ENCODE measurements at places on chromosomes 6 and 20.
A peak's percentile ranks its signal among the peaks of the same experiment; 100 is the strongest.

DNA sequence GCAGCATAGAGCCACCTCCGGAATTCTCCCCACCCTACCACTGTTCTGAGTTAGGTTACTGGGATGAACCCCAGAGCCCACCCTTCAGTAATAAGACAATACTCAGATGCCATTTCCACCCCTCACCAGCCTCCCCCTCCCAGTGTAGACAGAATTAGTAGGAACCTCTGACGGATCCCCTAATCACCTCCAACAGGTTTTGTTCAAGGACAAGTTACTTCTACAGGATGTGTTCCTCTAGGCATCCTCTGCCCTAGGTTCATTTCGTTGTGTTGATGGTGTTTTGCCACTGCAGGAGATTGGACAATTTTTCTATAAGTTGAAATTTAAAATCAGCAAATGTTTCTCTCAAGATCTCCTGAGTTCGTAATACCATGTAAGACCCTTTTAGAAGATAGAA lies 22.8 kb downstream of the PLEKHG1 start:
- DNase-seq: no peak

DNA sequence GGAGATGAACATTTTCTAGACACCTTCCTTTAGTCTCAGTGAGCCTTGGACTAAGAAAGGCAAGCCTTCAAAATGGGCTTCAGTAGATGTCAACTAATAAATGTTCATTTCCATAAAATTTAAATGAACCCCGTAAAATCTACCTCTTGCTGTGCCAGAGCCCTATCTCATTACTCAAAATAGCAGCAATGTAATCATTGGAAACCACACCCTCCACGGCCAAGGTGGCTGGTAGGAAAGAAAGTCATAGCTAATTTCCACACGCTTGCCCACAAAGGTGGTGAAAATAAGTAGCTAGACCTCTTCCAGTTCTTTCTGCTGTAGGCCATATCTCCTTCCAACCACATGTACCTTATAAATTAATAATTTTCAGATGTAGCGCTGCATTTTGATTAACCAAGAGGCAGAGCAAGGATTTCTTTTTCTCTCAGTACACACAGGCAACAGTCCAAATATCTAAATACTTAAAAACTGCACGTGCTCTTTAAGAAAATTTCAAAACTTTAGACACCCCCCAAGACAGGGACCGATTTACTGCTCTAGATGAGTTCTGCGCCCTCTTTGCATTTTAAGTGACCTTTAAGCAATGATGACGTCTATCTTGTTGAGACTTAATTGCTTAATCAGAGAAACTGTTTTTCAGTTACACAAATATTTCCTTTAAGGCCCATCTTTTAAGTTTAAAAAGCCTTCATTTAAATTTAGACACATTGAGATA lies 290.8 kb downstream of the ZNF217 start:
- DNase-seq: no peak

DNA sequence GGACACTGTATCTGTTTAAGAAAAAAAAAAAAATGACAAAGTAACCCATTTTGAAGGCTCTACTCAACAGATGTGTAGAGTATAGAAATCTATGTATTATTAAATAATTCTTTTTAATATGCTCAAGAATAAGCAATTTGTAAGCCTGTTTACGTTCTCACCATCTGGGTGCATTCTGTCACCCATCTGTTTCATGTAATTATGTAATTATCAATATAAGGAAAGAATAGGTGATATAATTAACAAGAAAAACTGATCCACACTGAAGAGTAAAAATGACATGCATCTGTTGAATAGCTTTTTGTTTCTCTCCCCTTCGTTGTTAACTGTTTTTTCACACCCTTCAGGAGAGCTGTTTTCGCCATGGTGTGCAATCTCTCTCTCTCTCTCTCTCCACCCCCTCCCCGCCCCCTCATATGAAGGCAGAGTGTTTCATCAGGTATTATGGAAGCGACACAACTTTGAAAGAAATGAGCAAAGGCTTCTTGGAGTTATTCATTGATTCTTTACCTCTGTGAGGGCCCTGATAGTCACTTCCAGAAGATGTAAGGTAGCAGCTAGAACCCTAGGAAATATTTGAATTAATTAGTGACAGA lies 154.3 kb upstream of the INSM1 start:
- DNase-seq: no peak

- peak; percentile 70 for DNase-seq
Measured at GRCh38 chr20:43938932-43939761, 24.5 kb downstream of the TOX2 start.

- DNase-seq: no peak
Measured at GRCh38 chr6:75946146-75946831, 126.2 kb downstream of the IMPG1 start.

DNA sequence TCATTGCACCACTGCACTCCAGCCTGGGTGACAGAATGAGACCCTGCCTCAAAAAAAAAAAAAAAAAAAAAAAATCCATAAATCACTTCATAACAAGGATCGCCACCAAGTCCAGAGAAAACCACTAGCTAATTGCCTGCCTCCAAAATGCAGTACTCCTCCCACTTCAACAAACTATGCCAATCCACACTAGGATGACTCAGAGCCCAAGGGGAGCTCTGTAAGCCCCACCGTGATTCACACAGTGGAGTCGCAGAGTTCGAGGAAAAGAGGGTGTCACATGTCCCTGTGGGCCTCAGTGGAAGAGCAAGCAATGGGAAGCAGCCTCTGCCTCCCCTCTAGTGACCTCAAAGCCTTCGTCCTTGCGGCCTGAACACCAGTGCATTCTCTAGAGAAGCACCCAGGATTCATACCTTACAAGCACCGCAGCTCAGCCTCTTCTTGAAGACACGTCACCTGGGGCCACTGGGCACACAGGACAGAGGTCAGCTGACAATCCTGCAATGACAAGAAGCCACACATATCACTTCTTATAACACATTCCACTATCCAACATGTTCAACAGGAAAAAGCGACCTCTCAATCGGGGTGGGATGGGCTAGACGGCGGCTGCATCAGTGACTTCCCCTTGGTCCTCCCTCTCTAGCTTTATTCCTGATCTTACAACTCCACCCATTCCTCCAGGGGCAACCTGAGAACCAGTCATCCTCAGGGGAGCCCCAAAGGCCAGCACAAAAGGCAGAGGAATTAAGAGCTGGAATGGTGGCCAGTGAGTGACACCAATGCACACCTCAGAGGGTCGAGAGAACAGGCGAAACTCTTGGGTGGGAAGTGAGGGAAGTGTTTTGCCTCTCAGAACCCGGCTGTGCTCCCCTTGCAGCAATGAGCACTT lies 8.9 kb downstream of the SNHG17 start:
- DNase-seq: peak; percentile 87

DNA sequence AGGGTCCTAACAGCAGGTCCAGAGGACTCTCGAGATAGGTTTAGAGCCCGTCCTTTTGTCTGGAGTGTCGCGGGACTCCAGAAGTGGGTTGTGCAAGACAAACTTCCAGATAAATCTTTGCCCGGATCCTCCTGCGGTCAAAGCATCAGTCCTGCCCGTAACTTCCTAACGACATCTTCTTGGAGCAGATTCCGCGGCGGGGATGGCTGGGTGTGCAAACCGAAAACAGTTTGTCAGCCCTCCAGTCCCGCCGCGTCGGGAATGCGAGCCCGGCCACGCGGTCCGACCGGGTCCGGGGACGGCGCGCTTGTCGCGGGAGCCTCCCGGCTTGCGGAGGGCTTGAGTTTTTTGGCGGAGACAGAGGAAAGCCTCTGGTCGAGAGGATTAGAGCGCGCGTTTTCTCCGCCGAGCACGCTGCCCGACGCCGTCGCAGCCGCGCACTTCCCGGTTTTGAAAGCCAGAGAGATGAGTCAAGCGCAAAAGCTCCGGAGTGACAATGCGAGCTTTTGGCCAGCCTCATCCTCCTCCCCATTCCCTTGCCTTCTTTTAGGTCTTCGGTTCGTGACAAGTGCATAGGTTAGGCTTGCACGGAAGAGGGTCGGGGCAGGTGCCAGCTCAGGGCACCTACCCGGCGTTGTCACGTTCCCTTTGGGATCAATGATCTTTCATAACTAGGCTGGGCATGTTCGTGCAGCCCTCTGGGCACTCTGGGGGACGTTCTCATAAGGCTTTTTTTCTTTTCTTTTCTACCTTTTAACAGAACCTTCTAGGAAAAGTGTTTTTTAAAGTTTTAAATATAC lies 91.3 kb upstream of the PRDM1 start:
- DNase-seq: peak; percentile 81

- no peak for DNase-seq
Measured at GRCh38 chr20:54231036-54231435, 23.1 kb downstream of the PFDN4 start.

DNA sequence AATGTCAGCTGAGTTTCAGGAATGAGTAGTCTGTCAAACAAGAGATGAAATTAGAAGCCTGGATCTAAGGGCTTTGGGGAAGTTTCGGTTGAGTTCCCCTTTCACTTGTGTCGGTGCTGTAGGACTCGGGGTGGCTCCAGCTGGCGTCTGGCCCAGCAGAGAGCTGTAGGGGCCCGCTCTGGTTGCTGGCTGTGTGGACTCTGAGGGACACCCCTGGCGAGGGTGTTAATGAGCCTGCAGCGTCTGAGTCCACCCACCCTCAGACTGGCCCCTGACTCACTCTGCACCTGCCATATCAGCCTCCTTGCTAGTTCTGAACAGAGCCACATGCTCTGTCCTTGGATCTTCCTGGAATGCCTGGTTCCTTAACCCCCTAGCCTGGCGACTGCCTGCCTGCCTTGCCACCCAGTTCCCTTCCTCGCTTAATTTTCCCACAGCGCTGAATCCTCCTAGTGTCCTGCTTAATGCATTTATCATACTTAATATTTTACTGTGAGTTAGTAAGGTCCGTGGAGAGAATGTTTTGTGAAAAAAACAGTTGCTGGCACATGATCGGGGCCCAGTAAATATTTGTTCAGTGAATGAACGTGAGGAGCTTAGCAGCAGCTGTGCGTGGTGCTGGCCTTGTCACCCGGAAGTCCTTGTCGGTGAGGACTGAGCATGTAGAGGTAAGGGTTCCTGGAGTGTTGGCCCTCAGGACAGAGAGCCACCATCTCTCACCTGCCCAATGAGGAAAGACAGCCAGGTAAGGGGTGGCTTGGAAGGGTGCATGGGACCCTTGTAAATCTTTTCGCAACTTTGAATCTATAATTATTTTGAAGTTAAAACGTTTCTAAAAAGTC lies 1.6 kb downstream of the DNAJC5 start:
- DNase-seq: peak; percentile 88

DNA sequence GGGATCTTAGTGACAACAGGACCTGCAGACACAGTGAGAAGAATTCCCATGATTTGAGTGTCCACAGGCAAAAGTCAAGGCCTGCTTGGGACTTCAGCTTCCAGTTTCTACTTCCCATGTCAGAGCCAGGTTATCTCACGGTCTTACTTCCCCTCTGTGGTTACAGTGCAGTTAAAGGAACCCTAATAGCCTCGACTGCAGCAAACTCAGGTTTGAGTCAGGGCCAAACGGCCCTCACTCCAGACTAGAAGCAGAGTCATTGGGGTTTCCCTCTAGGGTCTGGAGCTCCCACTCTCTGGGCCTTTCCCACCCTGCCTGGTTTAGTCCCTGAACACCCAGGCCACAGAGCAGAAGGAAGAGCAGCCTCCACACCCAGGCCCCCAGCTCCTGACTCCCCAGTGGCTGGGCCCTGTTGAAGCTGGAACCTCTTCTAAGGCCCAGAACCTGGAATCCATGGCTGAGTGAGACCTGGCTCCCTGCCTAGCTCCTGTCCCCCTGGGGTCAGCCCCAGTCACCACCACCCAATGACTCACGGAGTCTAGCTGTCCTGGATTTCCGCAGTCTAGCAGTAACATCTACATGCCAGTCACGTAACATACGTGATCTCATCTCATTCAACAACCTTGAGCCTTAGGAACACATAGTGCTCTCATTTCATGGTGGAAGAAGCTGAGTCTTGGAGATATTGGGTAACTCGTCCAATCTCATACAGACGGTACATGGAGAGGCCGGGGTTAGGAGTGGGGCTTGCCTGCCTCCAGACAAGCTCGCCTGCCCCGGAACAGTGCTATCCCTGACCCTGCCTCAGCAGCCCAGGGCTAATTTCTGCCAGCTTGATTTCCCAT lies 9.2 kb upstream of the GHRH start:
- peak; percentile 99 for DNase-seq
